CD4-positive, alpha-beta T cell treated with Interferon gamma for 1 hour (primary cell): ENCODE measurements at places on chromosomes 12 and 14.

DNA sequence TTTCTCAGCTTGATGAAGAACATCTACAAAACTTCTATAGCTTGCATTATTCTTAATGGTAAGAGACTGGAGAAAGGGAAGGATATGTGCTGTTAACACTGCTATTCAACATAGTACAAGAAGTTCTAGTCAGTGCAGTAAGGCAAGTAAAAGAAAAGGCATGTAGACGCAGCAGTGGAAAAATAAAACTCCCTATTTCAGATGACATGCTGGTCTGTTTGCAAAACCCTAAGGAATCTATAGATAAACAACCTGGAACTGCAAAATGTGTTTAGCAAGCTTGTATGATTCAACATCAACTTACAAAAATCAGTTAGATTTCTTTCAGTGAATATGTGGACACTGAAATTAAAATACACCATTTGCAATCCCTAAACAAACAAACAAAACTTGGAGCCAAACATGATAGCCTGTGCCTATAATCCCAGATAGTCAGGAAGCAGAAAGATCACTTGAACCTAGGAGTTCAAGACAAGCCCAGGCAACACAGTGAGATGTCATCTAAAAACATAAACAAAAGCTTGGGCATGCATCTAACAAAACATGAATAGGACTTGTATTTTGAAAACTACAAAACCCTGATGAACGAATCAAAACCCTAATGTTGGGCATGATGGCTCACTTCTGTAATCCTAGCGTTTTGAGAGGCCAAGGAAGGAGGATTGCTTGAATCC is 293.6 kb upstream of the RGS6 start:
- no peak for DNase-seq

DNA sequence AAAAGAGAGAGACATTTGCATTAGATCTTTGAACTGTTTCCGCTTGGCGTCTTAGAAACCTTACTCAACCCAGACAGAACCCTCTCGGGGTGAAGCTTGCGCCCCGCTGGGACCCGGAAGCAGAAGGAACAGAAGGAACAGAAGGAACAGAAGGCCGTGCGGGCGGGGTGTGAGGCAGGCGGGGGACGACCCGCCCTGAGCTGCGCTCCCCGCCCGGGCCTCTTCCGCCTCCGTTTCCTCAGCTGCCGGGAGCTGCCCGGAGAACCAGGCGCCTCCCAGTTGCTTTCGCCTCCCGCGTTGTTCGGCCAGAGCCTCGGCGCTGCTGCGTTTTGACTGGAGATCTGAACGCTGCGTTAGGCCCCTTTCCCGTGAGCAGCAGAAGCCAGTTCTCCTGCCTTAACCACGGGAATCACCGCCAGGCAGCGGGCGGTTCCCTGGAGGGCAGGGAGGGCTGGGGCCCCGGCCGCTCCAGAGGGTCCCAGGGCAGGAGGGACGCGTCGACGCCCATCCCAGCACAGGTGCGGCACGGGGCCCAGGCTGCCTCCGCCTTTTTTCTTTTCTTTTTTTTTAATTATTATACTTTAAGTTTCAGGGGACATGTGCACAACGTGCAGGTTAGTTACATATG is 19.3 kb upstream of the MMP17 start:
- peak; percentile 40 for DNase-seq

- DNase-seq: peak; percentile 64
Observed at GRCh38 chr12:113103756-113104450, 31.7 kb downstream of the RASAL1 start.

- DNase-seq: no peak
Observed at GRCh38 chr12:12877781-12878455, 13.4 kb upstream of the GPRC5A start.

- DNase-seq: no peak
Observed at GRCh38 chr12:102061096-102061559, 663 bp downstream of the WASHC3 start.

GRCh38 chr14:63308723-63309317 is 9.9 kb downstream of the GPHB5 start:
- no peak for DNase-seq
